ENCODE measurements at places on chromosomes 7 and 10.

- no peak for DNase-seq
Observed at GRCh38 chr7:91694351-91694841, 186.1 kb downstream of the MTERF1 start.

DNA sequence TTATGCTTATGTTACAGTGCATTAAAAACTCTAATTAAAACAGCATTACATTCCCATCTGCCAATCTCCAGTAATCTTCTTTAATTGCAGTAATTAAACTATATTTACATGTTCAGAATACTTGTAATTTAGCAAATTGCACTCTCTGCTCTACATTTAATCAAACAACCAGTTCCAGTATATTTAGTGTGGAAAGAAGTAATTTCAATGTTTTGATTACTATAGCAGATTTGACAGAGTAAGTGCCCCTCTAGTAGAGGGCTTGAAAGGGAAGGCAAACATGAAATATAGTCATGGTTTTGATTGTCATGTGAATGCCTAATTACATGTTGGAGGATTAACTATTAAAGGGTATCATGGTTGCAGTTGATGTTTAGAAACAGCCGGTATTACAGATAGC, 739.7 kb downstream of the AUTS2 start:
- DNase-seq: no peak

DNA sequence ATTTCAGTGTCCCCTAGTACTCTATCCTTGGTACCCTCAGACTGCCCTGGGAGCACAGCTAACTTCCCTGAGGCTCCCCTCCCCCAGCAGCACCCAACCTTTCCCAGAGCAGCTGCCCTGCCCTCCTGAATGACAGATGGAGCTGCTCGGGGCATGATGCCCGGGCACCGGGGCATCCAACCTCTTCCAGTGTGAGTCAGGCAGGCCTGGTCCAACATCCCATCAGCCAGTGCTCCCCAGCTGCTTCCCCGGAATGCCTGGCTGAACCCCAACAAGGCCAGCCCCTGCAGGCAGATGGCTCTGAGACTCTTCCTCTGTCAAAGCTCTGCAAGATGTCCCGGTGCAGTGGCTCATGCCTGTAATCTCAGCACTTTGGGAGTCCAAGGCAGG, 11.9 kb upstream of the TSPAN15 start:
- no peak for DNase-seq

GRCh38 chr7:127980901-127981300, 50.3 kb downstream of the LRRC4 start:
- DNase-seq: no peak

Measured in CD4-positive, alpha-beta T cell treated with Interferon gamma for 1 hour (primary cell).